ENCODE measurements at places on chromosomes 3 and 15. TPM values are rescaled to one million over a fixed set of nuclear protein-coding genes. Genes with fewer than 3 reads are reported as not detected.

DNA sequence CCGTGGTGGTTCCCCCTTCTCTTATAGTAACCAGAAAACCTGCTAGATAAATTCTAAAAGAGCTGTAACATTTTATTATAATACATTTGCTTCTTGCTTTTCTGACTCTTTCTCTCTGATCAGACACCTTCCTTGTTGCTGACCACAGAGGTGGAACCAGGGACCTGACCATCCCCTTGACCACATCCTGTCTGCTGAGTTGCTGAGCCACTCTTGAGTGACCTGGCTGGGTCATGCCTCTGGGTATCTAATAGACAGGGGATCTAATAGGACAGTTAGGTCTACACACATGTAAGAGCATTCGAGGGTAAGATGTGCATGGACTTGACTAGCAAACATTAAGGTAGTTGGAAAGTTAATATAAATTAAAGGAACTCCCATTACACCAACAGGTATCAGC lies 22.8 kb upstream of the TRIM59 start:
- H3K27ac ChIP-seq = no peak overlapping the region
- H3K36me3 ChIP-seq = no peaks in the 10 kb centered on the region
- H3K4me1 ChIP-seq = no peaks in the 10 kb centered on the region
- H3K4me3 ChIP-seq = no peak overlapping the region
- H3K27me3 ChIP-seq = no peaks in the 10 kb centered on the region
- no peak for DNase-seq

DNA sequence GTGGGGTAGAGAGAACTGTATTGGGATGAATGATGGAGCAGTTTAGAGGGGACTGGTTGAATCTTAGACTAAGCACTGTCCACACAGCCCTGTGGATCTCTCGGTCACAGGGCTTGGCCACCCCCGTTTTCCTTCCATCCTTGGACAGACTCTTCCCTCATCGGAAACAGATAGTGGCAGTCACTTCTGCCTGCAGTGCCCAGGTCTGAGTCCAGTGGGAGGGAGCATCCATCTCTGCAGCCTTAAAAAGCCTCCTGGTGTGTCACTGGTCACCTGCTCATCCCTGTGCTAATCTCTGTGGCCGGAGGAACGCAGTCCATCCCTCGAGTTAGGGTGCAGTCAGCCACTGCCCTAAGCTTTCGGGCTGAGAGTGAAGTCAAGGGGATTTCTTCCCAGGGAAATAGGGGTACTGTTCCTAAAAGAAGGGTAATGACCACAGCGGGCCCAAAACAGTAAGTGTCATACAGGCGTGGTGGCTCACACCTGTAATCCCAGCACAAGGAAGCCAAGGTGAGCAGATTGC lies 32.0 kb downstream of the PLA2G4D start:
- no peak overlapping the region for H3K4me3 ChIP-seq
- no peaks in the 10 kb centered on the region for H3K27me3 ChIP-seq
- no peak for DNase-seq
- H3K4me1 ChIP-seq = no peaks in the 10 kb centered on the region

Gene WDR48
- 17.7 TPM for total RNA-seq

GRCh38 chr15:80568876-80569605 lies 126.1 kb upstream of the ABHD17C start:
- H3K36me3 ChIP-seq = no peaks in the 10 kb centered on the region
- no peaks in the 10 kb centered on the region for H3K27me3 ChIP-seq
- H3K4me1 ChIP-seq = no peaks in the 10 kb centered on the region
- no peak for DNase-seq
- H3K4me3 ChIP-seq = no peak overlapping the region
- no peak overlapping the region for H3K27ac ChIP-seq

DNA sequence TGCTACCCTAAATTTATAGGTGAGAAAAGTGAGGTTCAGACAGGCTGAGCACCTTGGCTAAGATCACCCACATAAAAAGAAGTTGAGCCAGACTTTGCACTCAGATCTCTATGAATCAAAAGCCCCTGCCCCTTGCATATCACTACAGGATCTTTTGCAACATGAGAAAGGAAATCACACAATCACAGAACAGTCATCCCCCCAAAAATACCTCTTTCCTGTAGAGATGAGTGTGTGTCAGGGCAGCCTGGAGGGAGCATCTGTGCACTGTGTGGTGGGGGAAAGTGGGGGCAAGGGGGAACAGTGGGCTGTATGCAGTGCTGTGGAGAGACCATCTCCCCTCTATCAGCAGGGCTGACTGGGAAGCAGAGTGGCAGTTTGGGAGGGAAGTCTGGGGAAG lies 46.6 kb downstream of the EPHB3 start:
- no peak overlapping the region for H3K4me3 ChIP-seq
- no peaks in the 10 kb centered on the region for H3K27me3 ChIP-seq
- no peak overlapping the region for H3K27ac ChIP-seq
- peaks cover 18% of the 10 kb centered on the region for H3K4me1 ChIP-seq
- no peaks in the 10 kb centered on the region for H3K36me3 ChIP-seq
- DNase-seq = no peak

Data from thoracic aorta (tissue), 2 donors.